ENCODE measurements at places on chromosomes 2 and 18.

- DNase-seq = no peak
Measured at GRCh38 chr2:70937866-70938585, 2.3 kb downstream of the ATP6V1B1 start.

DNA sequence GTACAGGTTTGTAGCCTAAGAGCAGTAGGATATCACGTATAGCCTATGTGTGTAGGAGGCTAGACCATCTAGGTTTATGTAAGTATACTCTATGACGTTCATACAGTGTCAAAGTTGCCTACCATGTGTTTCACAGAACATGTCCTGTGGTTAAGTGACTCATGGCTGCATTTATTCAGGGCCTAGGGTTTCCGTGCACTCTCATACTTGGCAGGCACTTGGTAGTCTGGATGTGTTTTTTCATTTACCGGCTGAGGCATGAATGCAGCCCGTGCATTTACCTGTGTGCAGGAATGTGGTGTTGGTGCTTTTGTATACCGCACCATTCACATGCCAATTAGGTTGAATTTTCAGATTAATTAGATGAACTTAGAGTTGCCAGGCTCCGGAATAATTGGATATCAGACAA, 43.4 kb downstream of the MYL12B start:
- no peak for DNase-seq

DNA sequence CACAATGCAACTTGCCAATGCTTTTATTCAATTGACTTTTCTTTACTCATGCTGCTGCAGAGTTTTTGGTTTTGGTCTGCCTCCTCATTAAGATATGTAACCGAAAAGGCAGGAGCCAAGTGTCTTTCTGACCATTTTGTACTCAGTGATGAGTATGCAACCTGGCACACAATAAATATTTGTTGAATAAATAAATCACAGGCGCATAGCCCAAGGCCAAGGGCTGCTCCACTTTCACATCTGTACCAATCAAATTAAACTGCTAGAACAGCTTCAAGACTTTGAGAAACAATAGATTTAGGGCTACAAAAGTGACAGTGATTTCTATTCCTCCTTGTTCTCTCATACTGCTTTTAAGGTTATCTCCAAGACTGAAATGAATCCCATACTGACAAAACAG, 828.2 kb downstream of the RNF144A start:
- DNase-seq = no peak

GRCh38 chr2:83899271-83899670, 559.8 kb downstream of the SUCLG1 start:
- no peak for DNase-seq

GRCh38 chr2:219247678-219248642, 2.7 kb downstream of the STK16 start:
- peak; percentile 31 for DNase-seq

- no peak for DNase-seq
Measured at GRCh38 chr2:33598561-33599174, 431 bp downstream of the FAM98A start.

- no peak for DNase-seq
Measured at GRCh38 chr2:148048475-148049221, 27.8 kb downstream of the MBD5 start.

DNA sequence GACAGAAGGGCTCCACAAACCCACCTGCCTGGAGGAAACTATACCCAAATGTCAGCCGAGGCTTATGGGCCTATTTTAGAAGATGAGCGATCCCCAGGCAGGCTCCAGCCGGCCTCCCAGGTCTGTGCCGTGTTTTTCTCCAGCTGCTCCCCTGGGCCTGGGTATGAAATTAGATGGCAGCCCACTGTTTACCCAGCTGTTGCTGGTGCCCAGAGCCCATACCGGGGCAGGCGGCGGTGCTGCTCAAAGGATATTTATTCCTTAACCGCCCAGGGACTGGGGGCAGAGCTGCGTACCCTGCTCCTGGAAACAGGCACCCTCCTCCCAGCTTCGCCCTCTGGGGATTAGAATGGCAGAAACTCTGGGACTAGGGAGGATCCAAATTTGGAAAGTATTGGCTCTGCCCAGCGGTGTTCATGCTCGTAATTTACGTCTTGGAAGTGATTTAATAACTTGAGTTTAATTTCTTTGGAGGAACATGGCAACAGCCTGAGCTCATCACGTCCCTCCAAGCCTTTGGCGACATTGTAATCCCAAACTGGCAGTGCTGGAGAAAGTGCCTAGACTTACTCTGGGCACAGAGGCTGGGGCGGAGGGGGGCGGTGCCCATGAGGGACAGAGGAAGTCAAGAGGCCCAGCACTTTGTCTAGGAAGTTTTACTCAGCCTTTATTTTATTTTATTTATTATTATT, 199.2 kb downstream of the KLHL29 start:
- DNase-seq = no peak

- DNase-seq = no peak
Measured at GRCh38 chr2:147558620-147559019, 286.2 kb upstream of the ACVR2A start.

- DNase-seq = no peak
Measured at GRCh38 chr2:239101071-239101470, 253.2 kb downstream of the TWIST2 start.

- DNase-seq = no peak
Measured at GRCh38 chr2:188701836-188702235, 272.3 kb upstream of the COL3A1 start.

DNA sequence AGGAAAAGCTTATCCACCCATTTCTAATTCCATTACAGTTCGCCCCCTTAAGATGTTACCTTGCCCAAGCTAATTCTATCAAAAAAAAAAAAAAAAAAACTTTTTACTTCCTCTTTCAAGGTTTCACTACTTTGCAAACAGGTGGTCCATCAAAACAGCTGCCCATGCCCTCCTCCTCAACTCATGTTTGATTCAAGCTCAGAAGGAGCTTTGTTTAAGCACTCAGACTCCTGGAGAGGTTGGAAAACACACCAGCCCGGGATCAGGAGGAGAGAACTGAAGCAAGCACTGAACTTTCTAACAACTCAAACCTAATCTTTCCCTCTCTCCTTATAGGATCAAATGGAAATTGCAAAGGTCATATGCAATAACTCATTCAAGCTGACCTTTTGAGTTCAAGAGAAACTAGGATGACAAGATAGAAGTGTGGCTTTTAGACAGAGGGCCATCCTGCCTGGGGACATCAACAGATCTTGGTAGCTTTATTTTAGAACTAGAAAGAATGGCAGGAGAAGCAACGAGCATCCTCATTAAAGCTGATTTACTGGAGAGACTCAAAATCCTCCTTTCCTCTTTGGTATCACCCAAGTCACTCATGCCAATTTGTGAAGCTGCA, 28.3 kb upstream of the FZD7 start:
- DNase-seq = no peak

DNA sequence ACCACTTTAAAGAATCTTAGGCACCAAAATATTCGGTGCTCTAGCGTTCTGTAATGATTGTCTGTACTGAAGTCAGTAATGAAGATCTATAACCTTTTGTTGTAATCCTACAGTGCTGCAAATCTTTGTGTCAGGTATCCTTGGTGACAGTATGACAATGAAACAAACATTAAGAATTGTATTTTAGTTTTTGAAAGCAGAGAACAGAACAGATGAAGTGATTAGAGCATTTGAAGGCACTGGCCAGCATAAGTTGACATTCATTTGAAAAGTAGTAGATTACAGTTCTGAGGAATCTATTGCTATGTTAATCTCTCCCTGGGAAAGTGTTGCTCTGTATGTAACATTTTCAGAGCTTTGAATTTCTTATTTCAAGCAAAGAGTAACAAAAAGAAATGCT, 451.2 kb downstream of the NUP35 start:
- DNase-seq = no peak

- no peak for DNase-seq
Measured at GRCh38 chr18:11147962-11148679, 1.2 kb downstream of the PIEZO2 start.

DNA sequence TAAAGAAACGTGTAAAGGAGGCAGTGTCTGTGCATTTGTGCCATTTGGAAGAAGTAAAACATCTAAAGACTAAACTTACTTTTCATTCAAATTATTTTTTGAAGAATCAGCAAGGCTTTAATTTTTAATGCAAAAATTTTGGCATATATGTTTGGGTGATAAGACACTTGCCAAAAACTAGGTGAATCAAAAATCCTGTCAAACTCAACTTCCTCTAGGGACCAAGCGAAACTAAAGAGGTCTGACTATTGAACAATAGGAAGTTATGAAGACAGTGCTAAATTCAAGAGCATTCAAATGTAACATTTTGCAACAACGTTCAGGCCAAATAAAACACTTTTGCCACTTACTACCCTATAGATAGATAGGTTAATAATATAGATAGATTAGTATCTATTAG, 306.1 kb downstream of the NOL4 start:
- DNase-seq = no peak

- no peak for DNase-seq
Measured at GRCh38 chr2:49029406-49029805, 124.9 kb downstream of the FSHR start.

- no peak for DNase-seq
Measured at GRCh38 chr18:44682871-44683221, 2.2 kb downstream of the SETBP1 start.

DNA sequence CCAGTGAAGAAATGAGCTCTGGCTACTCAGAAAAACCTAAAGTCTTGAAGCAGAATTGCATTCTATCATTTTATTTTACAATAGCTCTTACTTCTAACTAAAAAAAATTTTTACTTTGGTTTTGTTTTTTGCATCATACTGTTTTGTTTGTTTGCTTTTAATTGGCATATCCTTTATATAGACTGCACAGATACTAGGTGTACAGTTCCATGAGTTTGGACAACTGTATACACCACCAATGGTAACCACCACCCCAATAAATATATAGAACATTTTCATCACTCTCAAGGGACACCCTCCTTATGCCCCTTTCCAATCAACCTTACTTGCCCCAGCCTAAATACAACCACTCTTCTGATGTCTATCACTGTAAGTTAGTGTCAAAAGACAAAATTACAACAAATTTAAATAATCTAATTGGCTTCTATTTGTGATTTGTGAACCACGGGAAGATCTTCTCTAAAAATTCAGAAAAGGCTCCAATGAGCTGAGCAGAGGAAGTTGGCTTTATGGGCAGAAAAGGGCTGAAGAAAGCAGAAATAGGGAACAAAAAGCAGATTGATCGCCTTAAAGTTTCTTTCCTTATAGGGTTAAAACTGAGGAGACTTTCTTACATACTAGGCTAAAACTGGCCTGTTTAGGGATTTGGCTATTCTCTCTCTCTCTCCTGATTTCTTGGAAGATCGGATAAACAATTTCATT, 22.2 kb upstream of the SOS1 start:
- no peak for DNase-seq

DNA sequence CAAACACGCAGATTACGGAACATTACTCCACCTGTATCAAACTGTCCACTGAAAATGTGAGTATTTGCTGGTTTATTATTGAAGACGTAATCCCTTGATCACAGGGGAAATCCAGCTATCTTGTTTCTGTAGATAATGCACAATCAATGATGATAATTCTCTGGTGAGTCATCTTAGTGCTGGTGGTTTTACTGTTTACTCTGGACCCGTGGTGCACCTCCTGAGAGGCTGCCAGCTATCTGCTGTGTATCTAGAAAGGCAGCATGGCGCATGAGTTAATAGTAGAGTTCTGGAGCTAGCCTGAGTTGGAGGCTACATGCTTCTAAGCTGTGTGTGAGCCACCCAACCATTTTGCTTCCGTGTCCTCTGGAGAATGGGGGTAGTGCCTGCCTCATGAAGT, 6.5 kb downstream of the NCAPH start:
- DNase-seq = peak; percentile 16

GRCh38 chr2:148920559-148920958, 45.5 kb downstream of the KIF5C start:
- no peak for DNase-seq

- DNase-seq = peak; percentile 65
Measured at GRCh38 chr2:73112913-73113854, at the start of gene RAB11FIP5. Gene RAB11FIP5, minus strand, starts transcription at chr2:73112948. Its CDS starts 171 bp downstream, at chr2:73112777.

- no peak for DNase-seq
Measured at GRCh38 chr18:36328385-36328858, 30.9 kb downstream of the FHOD3 start.

GRCh38 chr18:45920367-45920766, 46.8 kb downstream of the EPG5 start:
- DNase-seq = no peak

- no peak for DNase-seq
Measured at GRCh38 chr2:145028101-145028920, 508.4 kb upstream of the ZEB2 start.

GRCh38 chr18:21914739-21915319, 174.2 kb downstream of the MIB1 start:
- DNase-seq = no peak

DNA sequence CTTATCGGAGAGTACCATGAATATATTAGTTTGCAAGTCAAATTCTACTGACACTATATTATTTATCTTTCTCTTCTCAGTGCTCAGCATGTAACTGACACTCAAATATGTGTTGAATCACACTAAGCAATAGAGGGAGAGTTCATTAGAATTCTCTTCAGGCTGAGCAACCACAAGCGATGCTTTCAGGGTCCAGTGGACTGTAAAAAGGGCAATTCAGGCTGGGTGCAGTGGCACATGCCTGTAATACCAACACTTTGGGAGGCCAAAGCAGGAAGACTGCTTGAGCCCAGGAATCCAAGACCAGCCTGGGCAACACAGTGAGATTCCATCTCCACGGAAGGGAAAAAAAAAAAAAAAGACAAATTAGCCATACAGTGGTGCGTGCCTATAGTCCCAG, 16.3 kb downstream of the PDE6D start:
- no peak for DNase-seq

- DNase-seq = no peak
Measured at GRCh38 chr2:12173943-12174340, 427.5 kb downstream of the LPIN1 start.

- no peak for DNase-seq
Measured at GRCh38 chr2:219634171-219634940, 6.9 kb downstream of the SLC4A3 start.

GRCh38 chr2:206075113-206075512, 10.9 kb downstream of the INO80D start:
- DNase-seq = no peak

DNA sequence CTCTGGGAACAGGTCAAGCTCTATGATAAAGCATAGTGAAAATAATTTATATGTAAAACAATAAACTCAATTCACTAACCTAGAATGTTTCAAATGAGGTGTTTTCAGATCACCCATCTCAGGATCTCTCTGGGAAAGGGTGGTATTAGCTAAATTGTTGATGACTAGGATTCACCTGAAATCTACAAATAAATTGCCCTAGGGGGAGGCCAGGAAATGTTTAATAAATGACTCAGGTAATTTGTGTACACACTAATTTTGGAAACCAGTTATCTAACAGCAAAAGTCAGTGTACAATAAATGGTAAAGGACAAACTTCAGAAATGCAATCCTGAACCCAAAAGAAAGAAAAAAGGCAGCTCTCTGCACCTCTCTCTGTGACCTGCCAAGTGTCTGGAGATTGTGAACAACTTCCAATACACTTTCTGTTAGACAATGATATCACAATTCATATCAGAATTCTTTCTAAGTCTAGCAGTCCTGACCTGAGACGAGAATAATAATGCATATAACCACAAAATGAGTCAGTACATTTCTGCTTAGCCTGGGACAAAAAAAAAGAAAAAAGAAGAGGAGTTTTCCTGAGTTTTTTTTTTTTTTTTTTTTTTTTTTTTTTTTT, 760.0 kb downstream of the EPHA4 start:
- no peak for DNase-seq
